ENCODE measurements at places on chromosomes 1 and 21. TPM values are rescaled to one million over a fixed set of nuclear protein-coding genes. Genes with fewer than 3 reads are reported as not detected.

GRCh38 chr1:235461954-235462353 is 42.3 kb downstream of the B3GALNT2 start:
- no peak for DNase-seq

IFI44 gene
- polyA plus RNA-seq: 21.8 TPM

DNA sequence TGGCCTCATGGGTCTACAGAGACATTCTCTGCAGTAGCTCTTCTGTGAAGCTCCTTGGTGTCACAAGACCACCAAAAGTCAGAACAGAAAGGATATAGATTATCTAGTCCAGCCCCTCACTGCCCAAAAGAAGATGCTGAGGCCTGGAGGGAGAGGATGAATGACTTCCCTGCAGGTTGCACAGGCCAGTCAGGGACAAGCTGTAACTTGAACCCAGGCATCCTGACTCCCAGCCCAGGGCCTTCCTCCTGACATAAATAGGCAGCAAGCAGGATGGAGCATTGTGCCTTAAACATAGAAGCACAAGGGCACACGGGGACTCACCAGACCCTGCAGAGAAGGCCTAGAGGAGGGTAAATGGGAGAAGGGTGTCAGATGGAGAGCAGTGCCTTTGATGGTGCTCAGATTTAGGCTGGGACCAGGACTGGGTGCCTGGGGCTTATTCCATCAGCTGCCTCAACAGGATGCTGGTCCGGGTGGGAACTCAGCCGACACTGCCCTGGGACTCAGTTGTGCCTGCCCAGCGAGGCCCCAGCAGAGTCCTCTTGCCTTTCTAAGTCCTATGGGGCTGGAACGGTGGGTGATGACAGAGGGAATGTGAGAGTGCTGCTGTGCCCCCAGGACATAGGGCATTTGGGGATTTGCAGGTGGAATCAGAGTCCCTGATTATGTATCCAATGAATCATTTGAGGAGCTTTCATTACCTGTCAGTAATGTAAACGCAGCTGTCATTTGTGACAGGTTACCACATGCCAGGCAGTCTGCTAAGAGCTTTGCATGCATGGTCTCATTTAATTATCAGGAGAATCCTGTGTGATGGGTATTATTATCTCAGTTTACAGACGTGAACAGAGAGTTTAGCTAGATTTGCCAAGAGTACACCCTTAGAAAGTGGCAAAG is 13.2 kb downstream of the S100A7A start:
- DNase-seq: no peak

GRCh38 chr1:174174461-174175329 is 15.4 kb downstream of the RABGAP1L start:
- DNase-seq: no peak

OR2L13 gene
- polyA plus RNA-seq: not detected

DNA sequence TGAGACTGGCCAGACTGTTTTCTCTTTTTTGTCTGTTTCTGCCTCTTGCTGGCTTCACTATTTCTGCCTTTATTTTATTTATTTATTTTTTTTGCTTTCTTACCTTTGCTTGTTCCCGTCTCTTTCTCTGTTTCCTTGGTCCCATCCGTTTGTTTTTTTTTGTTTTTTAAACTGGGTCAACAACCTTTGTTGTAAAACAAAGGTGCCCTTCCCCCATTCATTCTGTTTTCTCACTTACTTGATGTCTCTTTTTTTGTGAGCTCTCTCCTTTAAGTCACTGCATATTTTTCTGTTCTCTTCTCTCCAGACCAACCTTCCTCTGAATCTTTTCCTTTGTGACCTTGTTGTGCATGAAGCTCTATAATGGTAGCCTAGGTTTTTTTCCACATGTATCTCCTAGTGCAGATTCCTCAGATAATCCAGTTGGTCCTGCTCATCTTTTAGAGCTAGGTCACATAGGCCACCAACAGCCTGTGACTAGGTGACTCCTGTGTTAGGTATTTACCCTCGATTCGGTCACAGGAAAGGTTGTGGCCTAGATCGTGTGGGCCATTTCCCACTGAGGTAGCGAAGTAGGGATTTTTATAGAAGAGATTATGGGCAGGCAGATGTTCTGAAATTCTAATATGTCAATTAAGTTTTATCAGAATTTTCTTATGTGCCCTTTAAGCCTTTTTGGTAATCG is 15.9 kb downstream of the GNAI3 start:
- no peak for DNase-seq

GRCh38 chr1:151267760-151268159 is 13.2 kb downstream of the PSMD4 start:
- DNase-seq: no peak

DNA sequence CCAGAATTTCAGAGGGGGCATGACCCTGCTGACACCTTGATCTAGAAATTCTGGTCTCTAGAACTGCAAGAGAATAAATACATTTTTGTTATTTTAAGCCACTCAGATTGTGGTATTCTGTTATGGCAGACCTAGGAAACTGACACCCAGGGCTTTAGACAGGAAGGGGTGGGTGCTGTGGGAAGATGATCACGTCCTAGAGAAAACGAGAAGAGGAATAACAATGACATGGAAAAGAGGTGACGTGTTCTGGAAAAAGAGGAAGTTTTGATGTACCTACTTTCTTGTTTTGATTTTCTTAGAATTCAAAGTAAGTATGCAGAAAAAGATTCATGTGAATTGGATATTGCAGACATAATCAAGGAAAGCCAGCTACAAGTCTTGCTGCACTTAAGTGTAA is 232.9 kb upstream of the RUNX1 start:
- DNase-seq: no peak

DNA sequence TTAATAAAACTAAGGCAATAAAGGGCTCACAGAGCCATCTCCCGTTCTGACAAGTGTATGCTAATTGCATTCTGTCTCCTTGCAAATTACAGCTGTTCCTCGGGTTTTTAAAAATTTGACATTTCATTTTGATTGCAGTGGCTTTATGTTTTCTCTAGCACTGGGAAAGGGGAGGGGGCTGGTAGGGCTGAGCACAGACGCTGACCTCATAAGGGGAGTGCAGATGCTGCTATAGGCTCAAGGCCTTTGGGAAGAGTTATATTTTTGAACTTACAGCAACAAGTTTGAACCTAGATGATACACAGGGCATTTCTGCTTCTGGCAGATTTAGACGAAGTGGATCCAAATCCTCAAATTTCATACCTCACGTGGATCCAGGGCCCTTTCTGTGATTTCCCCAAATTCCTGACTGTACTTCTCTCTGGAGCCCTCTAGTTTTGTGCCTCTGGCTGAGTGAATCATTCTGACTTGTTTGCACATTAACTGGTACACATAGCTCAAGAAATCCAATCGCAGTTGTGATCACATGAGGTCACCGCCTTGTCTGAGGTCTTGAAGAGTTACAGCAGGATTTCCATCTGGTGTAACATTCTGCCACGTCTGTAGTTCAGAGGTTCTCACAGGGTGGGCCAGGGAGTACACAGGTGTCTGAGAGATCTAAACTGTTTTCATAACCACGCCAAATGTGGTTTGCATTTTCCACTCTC is 230.3 kb downstream of the C1orf94 start:
- DNase-seq: peak; percentile 44

DNA sequence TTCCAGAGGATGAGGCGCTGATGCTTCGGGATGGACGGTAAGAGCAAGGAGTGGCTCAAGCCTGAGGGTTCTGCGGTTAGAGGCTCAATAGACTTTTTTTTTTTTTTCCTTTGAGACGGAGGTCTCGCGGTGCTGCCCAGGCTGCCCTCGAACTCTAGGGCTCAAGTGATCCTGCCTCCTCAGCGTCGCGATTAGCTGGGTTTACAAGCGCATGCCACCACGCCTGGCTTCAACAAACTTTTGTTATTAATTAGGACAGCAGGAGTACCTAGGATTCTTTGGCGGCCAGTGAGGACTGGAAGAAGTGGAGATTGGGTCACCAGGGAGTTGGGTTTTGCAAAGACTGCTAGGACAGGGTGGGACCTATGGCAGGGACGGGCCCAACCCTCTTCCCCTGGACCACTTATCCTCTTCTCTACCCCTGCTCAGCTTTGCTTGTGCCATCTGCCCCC is 587 bp downstream of the SCNM1 start:
- no peak for DNase-seq

ZBTB37 gene
- 13.8 TPM for polyA plus RNA-seq

- peak; percentile 93 for DNase-seq
Measured at GRCh38 chr1:23867895-23868556, at the start of gene FUCA1. FUCA1 (minus strand) TSS chr1:23868290; CDS start chr1:23868286, 4 bp downstream.

PAQR7 gene
- 29.7 TPM for polyA plus RNA-seq

GRCh38 chr1:109786531-109787021 is 22.9 kb upstream of the EPS8L3 start:
- DNase-seq: no peak

DNA sequence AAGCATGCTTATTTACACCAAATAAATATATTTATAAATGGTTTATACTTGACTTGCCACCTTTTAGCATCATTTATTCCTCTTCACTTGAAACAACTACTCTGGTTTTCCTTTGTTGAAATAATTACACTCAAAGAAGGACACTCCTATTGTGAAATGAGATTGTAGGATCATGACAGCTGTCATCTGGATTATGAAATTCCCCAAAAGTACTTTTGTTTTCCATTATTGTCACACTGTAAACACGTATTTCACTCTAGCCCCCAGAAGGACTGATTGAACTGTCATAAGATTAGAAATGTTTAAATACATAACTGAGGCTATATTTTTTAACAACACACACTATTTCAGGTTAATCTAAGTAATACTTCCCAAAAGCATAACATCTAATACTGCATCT is 593.8 kb downstream of the LRRIQ3 start:
- no peak for DNase-seq

HNRNPCL1 gene
- 0.58 TPM for polyA plus RNA-seq

LINGO4 gene
- polyA plus RNA-seq: not detected

GRCh38 chr1:35557118-35557610 is at the start of gene KIAA0319L:
KIAA0319L (minus strand) TSS chr1:35557403; CDS start chr1:35554491, 2,912 bp downstream.
- DNase-seq: no peak

DNA sequence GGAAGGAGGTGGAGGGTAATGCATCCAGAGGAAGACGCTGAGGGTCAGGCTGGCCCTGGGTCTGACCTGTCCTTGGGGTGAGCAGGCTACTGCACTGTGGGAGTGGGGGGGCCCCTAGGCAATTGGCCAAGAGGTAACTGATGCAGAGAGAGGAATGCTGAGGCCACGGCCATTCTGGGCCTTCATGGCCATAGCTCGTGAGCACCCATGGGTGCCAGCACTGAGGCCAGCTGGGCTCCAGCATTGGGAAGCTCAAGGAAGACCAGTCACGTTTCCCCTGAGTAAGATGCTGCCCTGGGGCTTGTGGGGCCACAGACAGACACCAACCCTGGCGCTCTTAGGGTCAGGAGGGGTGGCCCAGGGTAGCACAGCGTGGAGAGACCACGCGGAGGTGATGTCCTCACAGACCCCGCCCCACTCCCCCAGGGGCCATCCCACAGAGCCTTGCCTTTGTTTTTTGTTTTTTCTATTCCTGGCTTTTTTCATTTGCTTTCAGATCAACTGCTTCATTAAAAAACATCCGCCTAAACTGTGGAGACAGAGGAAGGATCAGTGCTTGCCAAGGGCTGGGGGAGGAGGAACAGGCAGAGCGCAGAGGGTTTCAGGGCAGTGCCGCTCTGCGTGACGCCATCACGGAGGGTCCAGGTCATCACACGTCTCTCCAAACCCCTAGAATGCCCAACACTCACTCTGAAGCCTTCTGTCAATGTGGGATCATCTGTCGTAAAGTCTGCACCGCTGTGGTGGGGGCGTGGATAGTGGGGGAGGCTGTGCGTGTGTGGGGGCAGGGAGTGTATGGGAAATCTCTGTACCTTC is 61.1 kb downstream of the SIK1 start:
- no peak for DNase-seq

- no peak for DNase-seq
Measured at GRCh38 chr1:76587212-76587611, 280.1 kb upstream of the ST6GALNAC5 start.

RHBDL2 gene
- 1.4 TPM for polyA plus RNA-seq

LPAR3 gene
- polyA plus RNA-seq: 1.4 TPM
